ENCODE measurements at places on chromosomes 3 and 15.
A peak's percentile ranks its signal among the peaks of the same experiment; 100 is the strongest.

- no peak for DNase-seq
These were observed 165.5 kb downstream of the FBLN2 start for GRCh38 chr3:13714251-13714916.

GRCh38 chr15:31339558-31339895, 12.9 kb downstream of the KLF13 start:
- no peak for DNase-seq

- peak; percentile 20 for DNase-seq
These were observed 80.0 kb downstream of the SQOR start for GRCh38 chr15:45714590-45715488.

DNA sequence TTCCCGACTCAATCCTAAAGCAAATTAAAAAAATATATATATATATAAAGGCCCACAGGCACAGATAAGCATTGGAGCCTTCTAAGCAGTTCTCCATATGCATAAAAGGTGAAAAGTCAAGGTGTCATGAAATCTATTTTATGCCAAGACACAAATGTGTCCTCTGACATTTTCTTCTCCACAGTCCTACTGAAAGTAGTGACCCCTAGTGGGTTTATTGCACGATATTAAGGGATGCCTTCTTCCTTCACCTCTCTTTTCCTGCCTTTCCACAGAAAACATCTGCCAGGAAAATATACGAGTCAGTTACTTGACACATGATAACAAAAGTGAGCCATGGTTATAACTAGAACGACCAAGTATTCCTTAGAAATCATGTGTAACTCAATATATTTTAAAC, 303.2 kb downstream of the TIGIT start:
- no peak for DNase-seq

GRCh38 chr3:60294181-60294580, 957.1 kb downstream of the FHIT start:
- peak; percentile 29 for DNase-seq

- no peak for DNase-seq
These were observed 54.5 kb downstream of the SLMAP start for GRCh38 chr3:57810471-57811137.

- no peak for DNase-seq
These were observed 10.6 kb downstream of the DNAJB8 start for GRCh38 chr3:128455786-128456748.

DNA sequence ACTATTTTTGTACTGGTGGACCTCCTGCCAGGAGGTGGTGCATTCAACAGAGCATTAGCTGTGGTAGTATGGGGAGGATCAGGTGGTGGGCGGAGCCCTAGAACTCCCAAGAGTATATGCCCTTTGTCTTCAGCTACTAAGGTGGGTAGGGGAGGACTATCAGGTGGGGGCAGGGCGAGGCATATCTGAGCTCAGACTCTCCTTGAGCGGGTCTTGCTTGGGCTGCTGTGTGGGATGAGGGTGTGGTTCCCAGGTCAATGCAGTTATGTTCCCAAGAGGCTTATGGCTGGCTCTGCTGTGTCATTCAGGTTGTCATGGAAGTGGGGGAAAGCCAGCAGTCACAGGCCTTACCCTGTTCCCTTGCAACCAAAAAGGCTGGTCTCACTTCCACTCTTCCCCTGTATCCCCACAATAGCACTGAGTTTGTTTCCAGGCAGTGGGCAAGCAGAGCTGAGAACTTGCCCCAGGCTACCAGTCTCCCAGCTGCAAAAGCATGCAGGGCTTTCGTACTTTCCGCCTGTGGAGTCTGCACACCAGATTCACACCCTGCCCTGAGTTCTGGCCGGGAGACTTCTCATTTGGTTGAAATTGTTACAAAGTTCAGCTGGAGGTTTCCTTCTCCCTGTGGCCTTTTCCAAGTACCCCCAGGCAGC, 93.7 kb upstream of the DPPA4 start:
- no peak for DNase-seq

DNA sequence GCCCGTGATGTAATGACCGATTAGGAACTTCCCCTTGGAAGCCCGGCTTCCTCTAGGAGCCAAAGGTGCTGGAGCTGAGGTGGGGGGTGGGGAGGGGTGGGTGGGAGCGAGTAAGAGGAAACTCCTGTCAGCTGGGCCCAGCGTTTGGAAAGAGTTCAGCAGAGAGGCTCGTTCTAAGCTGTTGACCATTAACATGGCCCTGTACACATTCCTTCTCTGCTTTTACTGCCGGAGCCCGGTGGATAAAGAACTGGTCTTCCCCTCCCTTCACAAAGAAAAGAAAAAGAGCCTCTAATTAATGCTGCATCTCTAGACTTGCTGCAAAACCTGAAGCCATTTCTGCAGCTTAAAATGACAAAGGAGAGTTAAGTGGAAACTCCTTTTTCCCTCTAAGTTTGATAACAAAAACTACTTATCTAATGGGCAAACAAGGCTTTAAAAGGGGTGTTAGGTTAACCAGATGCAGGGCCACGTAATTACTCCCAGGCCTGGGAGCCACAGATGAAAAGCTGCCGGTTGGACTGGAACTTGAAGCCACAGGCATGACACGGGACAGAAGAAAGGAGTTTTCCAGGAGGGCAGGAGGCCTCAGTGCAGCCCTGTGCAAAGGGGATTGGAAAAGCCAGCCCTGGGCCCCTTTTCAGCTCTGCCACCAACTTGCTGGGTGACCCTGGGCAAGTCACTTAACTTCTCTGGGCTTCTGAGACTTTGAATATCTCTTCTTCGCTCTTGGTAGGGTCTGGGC, 71.3 kb downstream of the SMAD6 start:
- peak; percentile 71 for DNase-seq

DNA sequence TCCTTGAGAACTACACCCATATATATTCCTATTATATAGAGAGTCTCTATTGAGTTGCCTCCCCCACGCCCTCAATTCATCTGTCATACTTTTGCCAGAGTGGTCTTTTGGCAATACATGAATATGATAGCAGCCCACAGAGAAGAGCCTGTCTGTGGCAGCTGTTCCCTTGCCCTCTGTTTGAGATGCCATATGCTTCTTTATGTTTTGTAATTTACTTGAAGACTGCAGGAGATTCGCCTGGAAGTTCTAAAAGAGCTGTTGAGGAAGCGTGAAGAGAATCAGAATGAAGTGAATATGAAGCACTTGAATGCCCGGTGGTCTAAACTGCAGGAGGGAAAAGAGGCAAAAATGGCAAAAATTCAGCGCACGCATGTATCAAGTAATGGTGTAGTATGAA, 27.2 kb downstream of the CFAP91 start:
- DNase-seq = no peak

- DNase-seq = no peak
These were observed 7.6 kb downstream of the SELENOS start for GRCh38 chr15:101269479-101270223.

DNA sequence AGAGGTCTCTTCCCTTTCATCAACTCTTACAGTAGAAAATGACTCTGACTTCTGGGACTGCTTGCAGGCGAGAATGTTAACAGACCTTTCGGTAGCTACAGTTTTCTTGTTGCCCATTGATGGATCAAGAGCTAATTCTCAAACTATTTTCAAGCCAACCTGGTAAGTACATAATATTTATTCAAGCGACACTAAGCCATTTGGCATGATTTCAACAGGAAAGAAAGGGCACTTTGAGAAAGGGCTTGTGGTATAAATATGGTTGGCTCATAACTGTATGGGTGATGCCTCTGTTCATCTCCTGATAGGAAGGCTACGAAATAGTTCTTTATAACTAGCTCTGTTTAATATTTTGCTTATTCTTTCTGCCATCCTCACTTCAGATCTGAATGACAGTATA, 196.2 kb upstream of the CNTN4 start:
- DNase-seq = no peak

- no peak for DNase-seq
These were observed 26.8 kb upstream of the CHRM5 start for GRCh38 chr15:33941279-33942063.

DNA sequence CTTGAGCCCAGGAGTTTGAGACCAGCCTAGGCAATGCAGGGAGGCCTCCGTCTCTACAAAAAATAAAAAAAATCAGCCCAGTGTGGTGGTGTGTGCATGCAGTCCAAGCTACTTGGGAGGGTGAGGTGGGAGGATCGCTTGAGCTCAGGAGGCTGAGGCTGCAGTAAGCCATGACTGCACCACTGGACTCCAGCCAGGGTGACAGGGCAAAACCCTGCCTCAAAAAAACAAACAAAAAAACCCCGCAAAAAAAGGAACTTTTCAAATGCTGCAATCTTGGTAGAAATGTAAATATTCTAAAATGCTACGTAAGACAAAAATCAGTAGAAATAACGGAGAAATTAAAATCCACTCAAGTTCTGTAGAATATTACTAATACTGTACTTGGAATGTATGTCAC, 108.1 kb upstream of the MELTF start:
- no peak for DNase-seq

GRCh38 chr3:52057812-52058495, 1.6 kb upstream of the DUSP7 start:
- DNase-seq = no peak

GRCh38 chr3:68210635-68211034, 556.2 kb upstream of the SUCLG2 start:
- no peak for DNase-seq

- no peak for DNase-seq
These were observed 4.5 kb downstream of the POLG start for GRCh38 chr15:89330119-89330518.

- DNase-seq = no peak
These were observed 73.4 kb downstream of the PLXNA1 start for GRCh38 chr3:127056281-127056680.

DNA sequence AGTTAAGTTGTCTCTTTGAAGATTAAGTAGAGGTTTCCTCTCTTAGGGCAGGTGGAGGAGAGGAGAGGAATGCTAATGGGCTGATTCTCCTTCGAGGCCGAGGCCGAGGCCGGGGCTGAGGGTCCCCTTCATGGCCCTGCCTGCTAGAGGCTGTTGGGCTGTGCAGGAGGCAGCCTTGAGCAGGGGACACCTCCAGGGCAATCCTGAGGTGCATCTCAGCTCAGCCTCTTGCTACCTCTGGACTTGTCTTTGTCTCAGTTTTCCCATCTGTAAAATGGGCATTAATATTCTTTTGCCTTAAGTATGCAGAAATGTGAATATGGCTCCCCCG, 97.7 kb upstream of the PRR20G start:
- DNase-seq = no peak

GRCh38 chr3:166785876-166786275, 594.2 kb downstream of the ZBBX start:
- peak; percentile 33 for DNase-seq

DNA sequence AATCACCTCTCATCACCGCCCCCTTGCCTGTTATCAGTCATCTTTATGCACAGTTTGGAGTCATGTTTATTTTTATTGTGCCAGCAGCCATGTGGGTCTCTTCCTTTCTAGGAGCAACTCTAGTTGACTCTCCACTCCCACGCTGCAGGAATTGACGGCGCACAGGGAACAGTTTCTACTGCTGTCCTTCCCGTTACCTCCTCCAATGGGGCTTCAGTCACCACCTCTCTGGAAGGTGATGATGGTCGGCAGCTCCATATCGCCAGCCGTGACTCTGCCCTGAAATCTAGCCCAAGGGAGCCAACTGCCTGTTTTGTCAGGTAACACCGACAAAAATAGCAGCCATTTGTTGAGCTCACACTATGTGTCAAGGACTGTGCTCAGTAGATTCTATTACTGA, 35.6 kb upstream of the FAM107A start:
- no peak for DNase-seq

DNA sequence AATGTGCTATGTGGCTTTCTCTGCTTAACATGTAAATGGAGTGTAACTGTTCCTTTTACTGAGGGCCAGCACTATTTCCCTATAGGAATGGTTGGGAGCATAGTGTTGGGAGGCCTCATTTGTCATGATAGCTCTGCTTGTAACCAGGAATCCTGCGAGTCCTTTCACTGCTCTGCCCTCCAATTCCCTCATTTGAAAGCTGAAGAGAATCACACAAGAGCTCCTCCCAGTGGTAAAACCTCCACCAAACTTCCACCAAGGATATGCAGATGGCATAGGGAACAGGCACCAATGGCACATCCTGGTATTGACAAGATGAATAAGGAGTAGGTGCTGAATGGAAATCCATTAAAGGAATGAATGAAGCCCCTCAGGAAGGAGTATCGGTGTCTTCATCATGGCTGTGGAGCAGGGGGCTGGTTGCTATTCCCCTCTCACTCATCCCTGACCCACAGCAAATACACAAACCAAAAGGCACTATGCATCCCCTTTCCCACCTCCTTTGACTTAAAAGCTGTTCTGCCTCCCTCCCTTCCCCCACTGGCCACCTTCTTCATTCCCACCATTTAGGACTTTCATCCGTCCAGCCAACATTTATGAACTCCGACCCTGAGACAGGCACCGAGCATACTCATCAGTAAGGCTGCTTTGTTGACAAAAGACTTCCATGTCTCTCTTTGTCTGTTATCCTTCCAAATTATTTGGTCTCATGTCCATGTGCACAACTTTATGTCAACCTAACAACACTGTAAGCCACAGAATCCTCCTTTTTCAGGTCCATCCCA, 560.8 kb downstream of the FOXP1 start:
- no peak for DNase-seq

DNA sequence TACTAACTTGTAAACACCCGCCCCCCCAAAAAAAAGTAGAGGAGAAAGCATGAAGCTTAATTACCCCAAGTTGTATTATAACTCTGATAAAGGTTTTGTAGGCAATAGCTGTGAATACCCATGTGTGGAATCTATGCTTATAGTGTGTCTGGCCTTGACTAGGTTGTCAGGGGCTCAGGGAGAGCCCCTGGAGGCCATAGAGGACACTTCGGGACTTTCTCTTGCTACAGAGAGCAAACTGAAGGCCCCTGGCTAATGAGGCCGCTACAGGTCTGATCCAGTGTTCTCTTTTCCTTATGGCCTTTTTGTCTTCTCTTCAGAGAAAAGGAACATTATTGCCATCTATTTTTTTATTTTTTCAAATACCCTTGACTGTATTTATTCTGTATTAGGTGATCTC, 19.1 kb upstream of the SCAANT1 start:
- no peak for DNase-seq

DNA sequence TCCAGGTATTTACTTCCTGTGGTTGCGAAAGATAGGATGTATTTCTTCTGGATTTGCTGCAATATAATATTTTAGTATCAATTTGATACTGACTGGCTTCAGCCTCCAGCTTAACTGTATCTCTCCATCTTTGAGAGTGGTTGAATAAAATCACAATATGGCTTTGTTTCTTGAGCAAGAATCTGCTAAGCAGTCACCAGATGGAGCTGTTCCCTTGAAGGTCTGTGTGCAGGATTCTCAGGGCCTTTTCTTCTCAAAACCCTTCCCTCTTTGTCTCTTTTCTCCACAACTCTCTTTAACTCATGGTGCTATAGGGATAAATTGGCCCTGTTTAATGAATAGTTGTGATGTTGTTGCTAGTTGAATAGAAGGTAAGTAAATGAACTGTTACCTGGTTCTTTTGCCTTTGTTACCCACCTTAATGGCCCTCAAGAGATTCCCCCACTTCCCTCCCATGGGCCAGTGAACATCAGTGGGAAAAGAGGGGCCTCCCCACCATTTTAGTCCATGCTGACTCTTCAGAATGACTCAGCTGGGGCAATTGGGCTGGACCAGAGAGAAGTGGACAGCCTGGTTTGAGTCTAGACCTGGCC, 34.8 kb upstream of the RAB6B start:
- DNase-seq = peak; percentile 33
